8988T (cell line): ENCODE measurements at places on chromosomes 4 and X.

DNA sequence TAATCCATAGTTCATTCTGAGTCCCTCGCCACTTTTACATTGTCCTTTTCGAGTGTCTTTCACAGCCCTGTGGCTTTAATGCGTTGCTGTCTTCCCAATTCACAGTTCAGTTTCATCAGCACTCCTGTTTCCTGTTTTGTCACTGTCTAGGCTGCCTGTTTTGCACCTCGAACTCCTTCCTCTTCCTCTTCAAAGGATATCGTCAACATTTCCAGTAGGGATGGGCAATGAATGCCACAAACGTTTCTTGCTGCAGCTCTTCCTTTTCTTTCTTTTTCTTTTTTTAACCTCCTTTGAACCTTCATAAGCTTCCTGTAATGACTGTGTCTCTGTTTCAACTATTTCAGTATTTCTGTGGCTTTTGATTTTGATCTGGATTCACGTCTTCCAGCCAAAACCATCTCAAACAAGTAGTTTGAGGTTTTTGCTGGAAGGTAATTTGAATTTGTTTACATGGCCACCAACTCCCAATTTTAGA lies 105.4 kb downstream of the ANXA3 start:
- DNase-seq, result no peak

- no peak for DNase-seq
Observed at GRCh38 chr4:53228036-53228435, 137.8 kb downstream of the SCFD2 start.

DNA sequence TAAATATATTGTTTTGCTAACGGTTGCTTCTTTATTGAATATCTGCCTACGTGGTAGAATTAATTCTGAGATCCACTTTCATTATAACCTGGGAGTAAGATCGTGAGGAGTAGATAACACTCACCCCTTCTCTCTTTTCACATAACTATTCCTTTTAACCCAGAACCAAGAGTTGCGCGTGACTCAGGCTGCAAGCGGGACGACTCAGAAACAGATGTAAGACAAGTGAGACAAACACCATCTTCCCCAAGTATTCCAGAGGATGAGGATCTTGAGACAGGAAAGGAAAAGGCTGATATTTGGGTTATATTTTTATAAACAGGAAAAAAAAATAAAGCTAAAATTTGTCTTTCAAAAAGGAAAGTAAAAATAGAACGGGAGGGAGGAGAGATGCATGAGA lies 318.8 kb upstream of the NOCT start:
- no peak for DNase-seq

GRCh38 chr4:121733942-121734341 lies 31.0 kb downstream of the SMIM43 start:
- DNase-seq, result no peak

DNA sequence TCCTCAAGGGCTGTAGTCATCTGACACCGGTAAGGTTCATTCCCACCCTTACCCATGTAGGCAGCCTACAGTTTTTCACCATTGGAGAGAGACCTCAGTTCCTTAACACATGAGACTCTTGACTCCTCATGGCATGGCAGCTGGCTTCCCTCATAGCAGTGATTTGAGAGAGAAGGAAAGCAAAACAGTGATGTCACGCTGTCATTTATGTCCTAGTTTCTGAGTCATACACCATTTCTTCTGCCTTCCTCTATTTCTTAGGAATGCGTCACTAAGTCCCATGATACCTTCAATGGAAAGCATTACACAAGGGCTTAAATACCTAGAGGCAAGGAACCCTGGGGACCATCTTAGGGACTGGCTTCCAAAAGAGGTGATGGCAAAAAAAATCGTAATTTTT lies 226.1 kb downstream of the SPCS3 start:
- DNase-seq, result no peak

DNA sequence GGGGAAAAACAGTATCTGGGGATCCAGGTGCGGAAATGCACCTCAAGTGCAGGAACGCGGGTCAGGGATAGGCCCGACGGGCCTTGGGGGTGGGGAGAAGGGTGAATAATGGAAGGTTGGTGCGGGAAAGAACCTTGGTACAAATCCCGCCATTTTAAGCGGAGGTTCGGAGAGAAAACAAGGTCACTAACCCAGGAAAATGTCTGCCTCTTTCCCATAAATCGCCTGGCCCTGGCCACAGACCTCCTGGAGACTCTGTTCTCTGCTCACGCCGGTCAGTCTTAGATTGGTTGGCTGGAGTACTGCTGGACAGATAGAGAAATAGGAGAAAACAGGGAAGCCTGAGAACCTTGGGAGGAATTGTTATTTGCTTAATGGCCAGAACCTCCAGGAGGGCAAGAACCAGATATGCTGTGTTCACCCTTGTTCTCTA lies 897 bp upstream of the FBXL5 start:
- no peak for DNase-seq

- DNase-seq, result no peak
Observed at GRCh38 chr4:137641544-137641943, 109.2 kb upstream of the PCDH18 start.

DNA sequence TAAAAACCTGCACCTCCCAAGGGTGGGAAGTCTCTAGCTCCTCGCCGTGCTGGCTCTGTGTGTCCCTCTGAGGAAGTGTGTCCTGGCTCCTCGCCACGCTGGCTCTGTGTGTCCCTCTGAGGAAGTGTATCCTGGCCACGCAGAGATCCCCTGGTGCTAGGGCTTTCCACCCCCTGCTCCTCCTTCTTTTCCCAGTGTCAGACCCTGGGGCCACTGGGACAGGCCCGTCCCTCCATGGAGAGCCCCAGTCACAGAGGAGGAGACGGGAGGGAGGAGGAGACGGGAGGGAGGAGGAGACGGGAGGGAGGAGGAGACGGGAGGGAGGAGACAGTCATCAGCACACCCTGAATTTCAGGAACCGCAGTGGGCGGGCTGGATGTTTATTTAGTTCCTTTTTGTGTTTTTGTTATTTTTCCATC lies 53.8 kb upstream of the HGFAC start:
- no peak for DNase-seq

GRCh38 chr4:142405021-142405694 lies 440.9 kb downstream of the INPP4B start:
- DNase-seq, result no peak

DNA sequence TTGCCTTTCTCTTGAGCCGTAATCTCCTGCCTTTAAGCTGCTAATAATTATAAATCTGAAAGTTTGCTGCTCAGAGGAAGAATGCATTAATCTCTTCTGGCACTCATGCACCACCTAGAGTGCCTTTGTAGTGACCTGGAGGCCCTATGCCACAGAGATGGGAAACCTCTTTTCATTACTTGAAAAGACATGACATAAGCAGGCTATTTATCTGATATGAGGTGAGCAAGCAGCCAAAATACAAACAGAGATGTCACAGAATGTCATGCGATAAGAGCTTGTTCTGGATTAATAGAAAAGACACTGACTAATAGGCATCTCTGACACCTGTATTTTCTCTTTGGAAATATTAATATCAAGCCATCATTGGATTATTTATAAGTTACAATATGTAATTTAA lies 42.3 kb downstream of the GABRB1 start:
- DNase-seq, result no peak
